ENCODE measurements at places on chromosomes 7 and 10.

GRCh38 chr10:22436526-22436892, 91.2 kb downstream of the SPAG6 start:
- no peak for DNase-seq

DNA sequence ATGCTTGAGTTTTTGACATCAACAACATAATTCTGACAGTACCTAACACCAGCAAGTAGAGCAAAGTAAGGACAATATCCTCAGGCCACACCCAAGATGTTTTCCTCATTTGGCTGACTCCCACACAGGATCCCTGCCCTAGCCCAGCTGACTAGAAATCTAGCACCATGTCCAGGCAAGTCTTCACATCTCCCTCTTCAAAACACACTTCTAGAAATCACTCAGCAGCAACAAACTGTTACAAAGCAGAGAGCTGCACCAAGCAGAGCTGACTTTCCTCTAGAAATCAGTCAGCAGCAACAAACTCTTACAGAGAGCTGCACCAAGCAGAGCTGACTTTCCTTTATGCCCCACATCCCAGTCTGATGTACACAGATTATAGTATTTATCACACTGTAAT, 7.7 kb downstream of the TMEM168 start:
- DNase-seq = no peak

DNA sequence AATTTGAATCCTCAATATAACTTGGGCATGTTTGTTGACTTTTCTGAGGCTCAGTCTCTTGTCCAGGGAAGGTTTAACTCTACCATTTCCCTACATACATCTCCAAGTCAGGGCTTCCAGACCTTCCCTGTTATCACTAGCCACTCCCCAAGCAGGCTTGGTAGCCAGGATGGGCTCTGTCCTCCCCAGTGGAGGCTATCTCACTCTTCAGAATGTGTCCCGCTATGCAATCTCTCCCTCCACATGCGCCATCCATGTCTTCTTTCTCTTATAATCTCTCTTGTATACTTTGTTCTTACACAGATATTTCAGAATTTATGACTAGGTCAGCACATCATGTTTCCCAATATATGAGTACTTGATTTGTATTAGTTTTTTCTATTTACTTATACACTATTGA, 310.4 kb downstream of the HGF start:
- no peak for DNase-seq

DNA sequence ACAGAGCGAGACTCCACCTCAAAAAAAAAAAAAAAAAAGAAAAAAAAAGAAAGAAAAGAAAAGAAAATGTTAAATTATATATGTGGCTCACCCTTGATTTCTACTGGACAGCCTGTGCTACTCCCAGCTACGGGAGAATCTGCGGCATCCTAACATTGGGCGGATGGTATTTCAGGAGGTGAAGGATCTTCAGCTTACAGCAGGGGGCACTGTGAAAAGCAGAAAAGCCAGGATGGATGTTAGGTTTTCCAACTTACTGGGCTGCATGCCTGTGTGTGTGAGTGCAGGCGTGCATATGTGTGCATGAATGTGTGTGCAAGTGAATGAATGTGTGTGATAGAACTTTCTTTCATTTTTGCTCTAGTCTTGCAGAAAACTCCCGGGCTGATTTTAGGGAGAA, 1066.5 kb downstream of the TYW1 start:
- DNase-seq = no peak

DNA sequence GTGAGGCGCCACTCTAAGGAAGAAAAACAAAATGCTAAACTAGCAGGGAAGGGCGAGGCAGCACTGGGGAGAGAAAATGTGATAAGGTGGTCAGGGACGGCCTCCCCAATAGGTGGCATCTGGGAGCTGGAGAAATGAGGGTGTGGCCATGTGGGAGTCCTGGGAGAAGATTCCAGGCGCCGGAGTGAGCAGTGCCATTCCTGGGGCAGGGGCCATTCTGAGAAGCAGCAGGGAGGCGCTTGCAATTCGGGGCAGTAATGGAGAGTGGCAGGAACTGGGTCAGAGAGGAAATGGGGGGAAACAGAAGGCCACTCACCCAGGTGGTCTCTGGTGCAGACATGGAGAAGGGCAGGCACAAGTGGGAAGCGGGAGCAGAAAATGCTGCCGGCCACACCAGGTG, 61.8 kb upstream of the LRRC18 start:
- no peak for DNase-seq

DNA sequence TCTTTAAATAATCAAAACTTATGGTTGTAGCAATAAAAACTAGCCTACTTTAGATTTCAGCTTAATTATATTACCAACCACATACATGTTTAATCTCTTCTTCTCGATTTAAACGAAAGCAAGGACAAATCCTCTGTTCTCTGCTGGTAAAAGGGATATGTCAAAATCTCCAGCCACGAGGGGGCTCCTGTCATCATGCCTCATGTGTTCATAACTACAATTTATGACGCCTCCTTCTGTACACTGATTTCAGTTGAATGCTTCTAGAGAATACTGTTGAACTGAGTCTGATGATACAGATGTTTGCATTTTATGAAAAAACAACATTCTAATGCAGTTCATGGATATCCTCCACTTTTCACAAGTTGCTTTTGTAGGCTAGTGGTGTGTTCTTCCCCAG, 220.0 kb upstream of the DPP6 start:
- no peak for DNase-seq
